Activated gamma-delta T cell treated with anti-CD3 and anti-CD28 coated beads, Interleukin-2, amount 50 U/mL, for 16 hours (primary cell): ENCODE measurements at places on chromosomes 4 and X.

DNA sequence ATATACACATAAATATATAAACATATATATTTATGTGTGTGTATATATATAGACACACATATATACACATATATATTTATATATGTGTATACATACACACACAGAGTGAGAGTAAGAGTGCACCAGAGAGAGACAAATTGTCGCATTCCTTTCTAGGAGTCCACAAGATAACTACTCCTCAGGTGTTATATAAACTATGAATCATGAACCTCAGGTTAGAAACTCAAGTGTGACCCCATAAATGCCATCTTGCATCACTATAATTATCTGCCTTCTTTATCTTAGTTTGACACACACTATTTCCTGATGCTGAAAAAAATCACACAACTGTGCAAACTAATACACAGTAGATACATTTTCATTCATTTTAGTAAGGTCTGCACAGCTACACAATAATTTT is 135.2 kb downstream of the PPARGC1A start:
- no peak for DNase-seq

GRCh38 chr4:153748378-153748777 is 11.4 kb downstream of the RNF175 start:
- DNase-seq: no peak

- DNase-seq: no peak
These were observed 42.7 kb upstream of the RASSF6 start for GRCh38 chr4:73662709-73663546.

GRCh38 chrX:38318606-38319005 is 8.7 kb downstream of the RPGR start:
- DNase-seq: no peak

- no peak for DNase-seq
These were observed 38.6 kb upstream of the NAP1L5 start for GRCh38 chr4:88736264-88736663.

- DNase-seq: no peak
These were observed 282.4 kb downstream of the ANK2 start for GRCh38 chr4:113331811-113332210.

DNA sequence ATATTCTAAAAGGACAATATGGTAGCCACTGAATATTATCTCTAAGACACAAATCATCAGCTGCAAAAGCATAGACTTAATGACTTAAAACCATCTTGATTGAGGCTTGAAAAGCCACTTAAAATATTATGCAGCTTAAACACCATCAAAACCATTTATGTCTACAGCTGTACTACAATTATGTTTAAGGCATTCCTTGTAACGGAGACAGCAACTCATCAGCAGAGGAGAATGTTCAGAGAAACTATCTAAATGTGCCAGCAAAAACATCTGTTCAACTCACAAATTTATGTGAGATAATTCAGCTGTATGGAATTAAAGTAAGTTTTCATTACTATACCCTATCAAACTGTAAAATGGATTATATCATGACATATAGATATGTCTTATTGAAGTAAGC is 147.9 kb upstream of the CTSO start:
- no peak for DNase-seq

DNA sequence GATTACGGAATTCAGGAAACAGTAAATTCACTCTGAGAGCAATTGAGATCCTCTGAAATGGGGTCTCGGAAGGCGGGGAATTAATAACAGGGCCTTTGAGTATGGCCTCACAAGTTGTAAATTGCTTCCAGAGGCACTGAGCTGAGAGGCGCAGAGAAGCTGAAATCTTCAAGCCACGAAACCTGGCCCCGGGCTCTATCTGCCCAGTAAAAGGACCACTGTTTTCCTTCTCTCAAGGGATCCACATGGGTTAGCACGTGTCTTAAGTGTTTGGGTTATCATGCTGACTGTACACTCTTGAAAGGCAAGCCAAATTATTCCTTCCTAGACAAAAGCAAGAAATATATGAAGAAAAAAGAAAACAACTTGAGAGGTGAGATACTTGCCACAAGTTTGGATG is 1012.9 kb upstream of the FTHL17 start:
- DNase-seq: no peak

DNA sequence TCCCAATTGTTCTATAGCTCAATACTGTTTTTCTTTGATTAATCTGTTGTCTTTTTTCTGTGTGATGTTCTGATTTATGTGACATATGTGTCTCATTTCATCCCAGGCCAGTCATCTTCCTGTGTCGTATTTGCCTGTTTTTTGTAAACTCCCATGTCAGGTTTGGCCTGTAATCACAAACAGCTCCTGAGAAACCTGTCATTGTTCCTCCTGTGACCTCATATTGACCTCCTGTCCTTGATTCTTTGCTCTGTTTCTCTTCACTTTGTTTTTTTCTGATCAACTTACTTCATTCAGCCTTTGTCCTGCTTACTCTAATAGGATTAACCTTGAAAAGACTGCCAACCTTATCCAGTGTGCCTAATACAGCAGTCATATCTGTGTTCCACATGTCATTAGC is 438.3 kb downstream of the CFAP47 start:
- DNase-seq: no peak

- no peak for DNase-seq
These were observed 21.1 kb downstream of the KLHL5 start for GRCh38 chr4:39083164-39083563.

DNA sequence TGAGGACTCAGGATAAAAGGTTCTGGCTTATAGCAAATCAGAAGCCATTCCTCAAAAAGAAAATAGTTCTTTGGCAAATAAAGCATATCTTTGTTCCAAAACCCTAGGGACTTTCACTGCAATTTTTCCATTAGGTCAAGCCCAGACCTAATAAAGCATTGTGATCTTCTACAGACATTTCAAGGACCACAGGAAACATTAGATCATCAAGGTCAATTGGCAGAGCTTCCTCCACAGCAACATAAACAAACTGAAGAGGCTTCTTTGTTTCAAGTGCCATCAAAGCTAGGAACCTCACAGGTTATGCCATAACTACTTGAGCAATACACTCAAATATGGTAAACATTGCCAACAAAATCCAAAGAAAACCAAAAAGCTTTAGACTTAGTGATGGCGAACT is 144.9 kb downstream of the ANXA5 start:
- DNase-seq: no peak

- DNase-seq: no peak
These were observed at the start of gene TMPRSS11F for GRCh38 chr4:68129793-68130192. Gene TMPRSS11F (minus strand): TSS chr4:68129869. CDS start chr4:68129820, 49 bp downstream.

DNA sequence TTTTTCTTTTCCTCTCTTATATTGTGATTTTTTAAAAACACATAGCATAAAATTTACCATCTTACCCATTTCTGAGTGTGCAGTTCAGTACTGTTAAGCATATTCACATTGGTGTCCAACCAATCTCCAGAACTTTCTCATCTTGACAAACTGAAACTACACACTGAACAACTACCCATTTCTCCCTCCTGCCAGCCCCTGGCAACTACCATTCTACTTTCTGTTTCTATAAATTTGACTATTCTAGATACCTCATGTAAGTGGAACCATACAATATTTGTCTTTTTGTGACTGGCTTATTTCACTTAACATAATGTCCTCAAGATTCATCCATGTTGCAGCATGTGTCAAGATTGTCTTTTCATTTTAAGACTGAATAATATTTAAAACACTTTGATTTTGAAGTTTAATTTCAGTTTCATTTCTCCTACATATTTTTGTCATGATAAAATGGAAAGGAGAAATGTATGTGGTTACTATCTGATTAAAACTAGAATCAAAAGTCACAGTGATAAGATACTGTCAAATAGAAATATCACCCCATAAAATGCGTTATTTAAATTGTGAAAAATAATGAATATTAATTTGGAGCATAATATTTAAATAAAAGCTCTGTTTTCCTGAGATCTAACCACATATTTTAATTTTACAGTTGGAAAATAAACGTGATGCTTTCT is 122.8 kb downstream of the DIPK2B start:
- DNase-seq: no peak

DNA sequence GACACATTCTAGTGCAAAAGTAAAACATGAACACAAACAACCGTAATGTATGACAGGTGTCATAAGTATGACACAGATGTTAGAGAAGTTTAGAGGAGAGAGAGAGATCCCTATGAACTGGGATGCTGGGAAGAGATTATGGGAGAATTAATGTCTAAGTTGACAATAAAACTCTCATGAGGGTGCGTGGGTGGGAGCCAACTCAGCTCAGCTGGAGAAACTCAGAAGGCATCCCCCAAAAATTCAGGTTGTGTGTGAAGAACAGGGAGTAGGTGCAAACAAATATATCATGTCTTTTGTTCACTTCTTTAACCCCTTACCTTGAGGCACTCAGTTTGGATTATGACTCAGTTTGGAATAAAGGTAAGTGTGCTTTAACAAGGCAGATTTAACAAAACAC is 484.1 kb downstream of the INPP4B start:
- DNase-seq: no peak

DNA sequence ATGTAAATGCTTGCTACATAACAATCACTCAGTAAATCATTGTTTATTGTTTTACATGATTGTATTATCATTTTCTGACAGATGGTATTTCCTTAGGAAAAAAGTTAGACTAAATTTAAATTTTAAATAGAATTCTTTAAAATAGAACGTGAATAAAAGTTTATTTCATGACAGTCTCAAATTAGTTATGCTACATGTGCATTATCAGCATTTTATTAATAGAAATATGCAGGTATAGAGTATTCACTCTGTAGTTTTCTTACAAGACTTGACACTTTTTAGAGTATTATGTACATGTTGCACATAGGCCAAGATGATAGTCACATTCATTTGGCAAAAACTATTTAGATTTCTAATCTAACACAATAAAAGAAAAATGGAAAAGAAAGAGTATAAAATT is 213.3 kb upstream of the SPRY1 start:
- no peak for DNase-seq

GRCh38 chrX:72258174-72258573 is 18.9 kb downstream of the RPS4X start:
- DNase-seq: no peak

DNA sequence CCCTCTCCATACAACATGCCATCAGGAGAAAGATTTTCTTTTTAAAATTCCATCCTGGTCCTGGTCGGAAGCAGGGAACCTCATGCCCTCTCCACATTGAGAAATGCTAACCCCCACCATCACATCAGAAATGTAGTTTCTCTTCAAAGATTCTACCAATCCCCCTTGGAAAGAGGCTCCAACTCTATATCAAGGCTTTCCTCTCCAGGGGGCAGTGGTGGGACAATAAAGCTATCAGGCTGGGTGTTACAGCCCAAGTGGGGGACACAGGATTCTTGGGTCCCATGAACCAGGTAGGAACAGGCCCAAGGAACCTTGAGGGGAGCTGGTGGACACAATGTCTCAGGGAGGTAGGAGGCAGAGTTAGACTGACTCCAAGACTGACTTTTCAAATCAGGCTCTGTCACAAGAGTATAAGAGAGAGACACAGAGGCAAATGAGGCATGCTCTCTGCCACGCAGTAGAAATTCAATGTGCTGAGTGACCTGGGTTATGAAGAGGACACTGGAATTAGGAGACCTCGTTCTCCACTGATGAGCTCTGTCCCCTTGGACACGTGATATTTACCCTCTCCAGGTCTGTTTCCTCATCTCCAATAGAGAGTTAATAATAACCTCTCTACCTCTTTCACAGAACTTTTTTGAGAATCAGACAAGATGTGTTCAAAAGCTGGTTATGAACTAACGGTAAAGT is 4.5 kb downstream of the GJB1 start:
- no peak for DNase-seq

- DNase-seq: no peak
These were observed 1.0 kb upstream of the EDA start for GRCh38 chrX:69614886-69615285.

DNA sequence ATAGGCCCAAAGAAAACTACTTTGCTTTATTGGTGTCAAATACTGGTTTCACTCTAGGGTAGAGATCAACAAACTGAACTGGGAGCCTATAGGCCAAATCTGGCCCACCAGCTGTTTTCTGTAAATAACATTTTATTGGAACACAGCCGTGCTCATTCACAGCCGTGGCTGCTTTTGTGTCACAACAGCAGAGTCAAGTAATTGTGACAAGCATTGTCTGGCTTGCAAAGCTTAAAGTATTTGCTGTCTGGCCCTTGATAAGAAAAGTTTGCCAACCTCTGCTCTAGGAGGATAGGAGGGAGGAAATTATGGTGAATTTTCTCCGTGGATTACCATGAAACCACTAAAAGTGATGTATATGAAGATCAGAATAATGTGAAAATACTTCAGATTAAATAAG is 53.4 kb downstream of the GPAT3 start:
- DNase-seq: no peak

DNA sequence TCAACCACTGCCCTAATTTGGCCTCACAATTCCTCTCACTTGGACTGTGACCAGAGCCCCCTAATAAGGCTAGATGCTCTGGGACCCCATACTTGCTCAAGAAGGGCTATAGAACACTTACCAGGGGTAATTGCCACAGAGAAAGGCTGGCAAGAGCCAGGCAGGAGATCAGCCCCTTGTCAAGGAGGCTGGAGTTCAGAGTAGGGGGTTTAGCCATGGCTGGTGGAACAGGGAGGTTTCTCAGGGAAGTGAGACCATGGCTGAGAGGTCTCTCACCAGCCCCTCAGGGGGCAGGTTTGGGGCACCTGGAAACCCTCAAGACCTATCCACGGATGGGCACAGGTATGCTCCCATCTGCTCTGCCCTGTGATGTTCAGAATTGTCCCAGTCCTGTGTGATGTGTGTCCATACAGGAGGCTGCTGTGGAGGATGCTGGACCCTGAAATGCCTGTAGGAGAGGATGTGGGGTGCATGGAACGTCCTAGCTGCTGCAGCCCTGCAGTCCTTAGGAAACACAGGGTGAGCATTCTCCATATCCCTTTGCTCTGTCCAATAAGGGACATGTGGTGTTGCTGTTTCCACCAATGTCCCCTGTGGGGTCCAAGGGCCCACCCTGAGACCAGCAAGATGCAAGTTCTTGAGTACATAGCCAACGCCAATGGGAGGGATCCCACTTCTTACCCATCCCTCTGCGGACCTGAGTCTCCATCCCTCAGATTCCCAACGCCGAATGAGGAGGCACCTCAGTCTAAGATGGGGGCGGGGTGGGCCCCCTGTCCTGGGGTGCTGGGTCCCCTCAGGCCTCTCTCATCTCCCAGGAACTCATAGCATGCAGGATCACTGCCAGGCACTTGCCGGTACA is 16.4 kb upstream of the HSFX1 start:
- no peak for DNase-seq

DNA sequence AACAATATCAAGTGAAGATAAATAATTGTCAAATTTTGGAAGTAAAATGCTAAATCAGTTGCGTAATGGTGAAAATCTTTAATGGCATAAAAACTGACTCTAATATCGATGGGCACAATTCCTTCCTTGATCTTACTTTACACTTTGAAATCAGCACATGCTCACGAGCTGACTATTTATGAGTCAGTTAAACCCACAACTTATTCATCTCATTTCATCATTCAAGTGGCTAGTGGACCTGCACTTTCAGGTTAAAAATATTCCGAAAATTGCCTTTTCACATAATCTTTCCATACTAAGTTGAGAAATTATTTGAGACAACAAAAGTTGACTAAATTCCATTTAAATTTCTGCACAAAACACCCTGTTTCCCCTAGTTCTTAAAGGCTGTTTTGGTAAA is 582.1 kb upstream of the TENM3 start:
- DNase-seq: no peak
